ENCODE measurements at places on chromosomes 6 and 20.

DNA sequence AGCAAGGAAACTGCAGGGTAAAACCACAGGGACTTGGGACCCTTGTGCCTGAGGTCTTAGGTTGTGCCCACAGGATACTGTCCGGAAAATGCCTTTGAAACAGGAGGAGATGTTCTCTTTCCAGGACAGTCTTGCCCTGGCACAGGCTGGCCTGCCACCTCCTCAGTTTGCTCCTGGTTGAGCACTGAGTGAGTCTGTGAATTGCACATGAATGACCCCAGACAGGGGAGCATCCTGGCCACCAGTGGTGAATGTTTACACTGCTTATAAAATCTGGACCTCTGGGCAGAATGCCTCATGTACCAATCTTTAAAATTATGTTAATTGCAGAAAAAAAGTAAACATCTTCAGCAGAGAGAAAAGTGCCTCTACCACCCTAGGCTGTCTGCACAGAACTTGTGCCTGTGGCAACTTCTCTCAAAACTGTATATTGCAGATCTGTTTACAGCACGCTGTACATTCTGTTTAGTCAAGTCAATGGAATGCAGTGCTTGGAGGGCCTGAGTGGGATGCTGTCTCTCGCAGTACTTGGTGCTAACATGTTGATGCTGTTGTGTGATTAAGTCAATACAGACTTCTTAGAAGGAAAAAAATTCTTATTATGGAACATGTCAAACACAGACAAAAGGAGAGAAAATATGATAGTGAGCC is 242.1 kb downstream of the SOD2 start:
- DNase-seq = no peak

GRCh38 chr6:21507811-21508210 is 85.7 kb upstream of the SOX4 start:
- no peak for DNase-seq

- no peak for DNase-seq
Observed at GRCh38 chr6:116338943-116339342, 31.8 kb upstream of the DSE start.

GRCh38 chr20:10565191-10565921 is 108.4 kb downstream of the JAG1 start:
- no peak for DNase-seq

GRCh38 chr20:51802170-51802751 is at the start of gene SALL4:
TSS of gene SALL4 (minus strand) at chr20:51802521. CDS start at chr20:51802408, 113 bp downstream.
- DNase-seq = no peak

DNA sequence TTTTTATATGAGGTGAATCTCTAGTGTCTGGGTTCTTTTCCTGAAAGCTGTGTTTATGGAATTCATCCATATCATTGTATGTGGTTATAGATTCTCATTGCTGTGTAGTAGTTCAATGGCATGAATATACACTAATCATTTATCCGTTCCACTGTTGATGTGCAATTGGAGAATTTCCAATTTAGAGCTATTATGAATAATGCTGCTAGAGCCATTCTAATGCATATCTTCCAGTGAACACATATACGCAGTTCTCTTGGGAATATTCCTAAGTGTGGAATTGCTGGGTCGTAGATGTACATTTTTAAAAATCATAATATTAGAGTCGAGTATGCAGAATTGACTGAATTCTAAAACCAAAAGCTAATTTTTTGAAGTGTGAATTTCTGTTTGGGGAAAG is 327.5 kb upstream of the JAG1 start:
- DNase-seq = no peak
